ENCODE measurements at places on chromosomes 12 and 14.
A peak's percentile ranks its signal among the peaks of the same experiment; 100 is the strongest.

- DNase-seq, result no peak
Measured at GRCh38 chr12:14249368-14249767, 116.1 kb upstream of the ATF7IP start.

DNA sequence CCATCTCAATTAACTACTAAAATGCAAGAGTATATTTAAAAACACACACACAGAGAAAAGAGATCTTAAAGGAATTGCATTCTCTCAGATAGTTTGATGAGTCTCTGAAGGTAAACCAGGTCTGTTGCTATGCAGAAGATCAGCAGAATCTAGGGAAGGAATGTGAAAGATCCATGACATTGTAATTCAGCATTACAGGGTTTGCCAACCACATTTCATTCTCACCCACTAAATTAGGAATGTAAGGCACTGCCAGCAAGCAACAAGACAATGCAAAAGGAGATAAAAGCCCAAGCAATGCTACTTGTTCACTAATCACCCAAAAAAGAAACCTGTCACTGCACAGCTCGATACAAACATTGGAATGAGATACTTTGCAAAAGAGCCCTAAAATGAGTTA, 106.3 kb downstream of the LRIG3 start:
- no peak for DNase-seq

DNA sequence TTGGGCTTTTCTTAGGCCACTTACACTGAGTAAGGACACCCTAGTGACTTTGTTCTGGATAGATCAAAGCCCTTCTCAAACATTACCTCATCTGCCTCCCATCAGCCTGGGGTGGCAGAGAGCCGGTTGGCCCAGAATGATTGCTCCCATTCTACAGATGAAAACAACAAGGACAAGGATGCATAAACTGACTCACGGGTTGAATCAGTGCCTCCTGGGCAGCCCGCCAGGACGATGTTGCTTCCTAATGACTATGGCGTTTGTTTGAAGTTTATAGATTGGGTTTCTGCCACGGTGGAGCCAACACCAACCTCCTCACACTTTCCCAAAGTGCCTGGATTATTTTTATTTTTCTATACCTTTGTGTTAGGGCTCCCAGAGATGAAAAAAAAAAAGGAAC, 3.6 kb upstream of the VRK1 start:
- no peak for DNase-seq

GRCh38 chr14:94646066-94646465, 33.9 kb downstream of the SERPINA3 start:
- DNase-seq, result no peak

GRCh38 chr12:130026608-130027176, 122.9 kb upstream of the TMEM132D start:
- peak; percentile 14 for DNase-seq

GRCh38 chr12:95976416-95976832, 19.7 kb downstream of the HAL start:
- peak; percentile 51 for DNase-seq

- peak; percentile 2 for DNase-seq
Measured at GRCh38 chr12:40158592-40159111, 52.8 kb upstream of the SLC2A13 start.

GRCh38 chr12:56339158-56339422, 406 bp downstream of the IL23A start:
- DNase-seq, result no peak

DNA sequence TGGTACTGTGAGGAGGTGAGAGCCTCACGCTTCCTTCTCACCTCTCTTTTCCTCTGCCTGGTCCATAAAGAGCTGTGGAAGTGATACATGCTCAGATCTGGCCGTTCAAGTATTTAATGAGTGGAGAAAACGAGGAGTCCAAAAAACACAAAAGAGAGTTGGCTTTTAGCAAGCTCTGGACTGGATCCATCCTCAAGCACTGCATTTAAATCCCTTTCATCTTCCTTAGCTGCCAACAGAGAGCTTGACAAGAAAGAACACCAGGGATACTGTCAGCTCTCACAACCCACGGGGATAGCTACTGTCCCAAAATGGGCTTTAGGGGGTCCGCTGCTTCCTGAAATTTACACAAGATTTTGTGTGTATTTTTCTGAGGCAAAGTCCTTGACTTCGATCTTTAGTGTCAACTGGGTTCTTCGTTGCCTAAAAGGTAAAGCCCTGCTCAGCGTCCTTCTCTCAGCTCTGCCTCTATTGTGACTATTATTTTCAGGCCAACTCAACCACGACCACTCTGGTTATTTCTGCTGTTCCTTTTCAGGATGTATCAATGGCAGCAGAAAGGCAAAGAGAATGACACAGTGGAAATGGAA, 120.9 kb downstream of the TMTC1 start:
- no peak for DNase-seq

DNA sequence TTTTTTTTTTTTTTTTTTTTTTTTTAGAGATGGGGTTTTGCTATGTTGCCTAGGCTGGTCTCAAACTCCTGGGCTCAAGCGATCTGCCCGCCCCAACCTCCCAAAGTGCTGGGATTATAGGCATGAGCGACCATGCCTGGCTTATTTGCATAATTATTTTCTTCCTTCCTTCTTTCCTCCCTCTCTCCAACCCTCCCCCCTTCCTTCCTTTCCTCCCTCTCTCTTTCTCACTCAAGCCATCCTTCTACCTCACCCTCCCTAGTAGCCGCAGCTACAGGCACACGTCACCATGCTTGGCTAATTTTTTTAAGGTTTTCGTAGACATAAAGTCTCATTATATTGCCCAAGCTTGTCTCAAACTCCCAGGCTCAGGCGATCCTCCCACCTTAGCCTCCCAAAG, 83.8 kb downstream of the PEBP1 start:
- no peak for DNase-seq

- no peak for DNase-seq
Measured at GRCh38 chr14:72532686-72533454, 361.0 kb downstream of the DPF3 start.

- no peak for DNase-seq
Measured at GRCh38 chr12:57441846-57442427, 7.4 kb downstream of the INHBC start.

GRCh38 chr14:52080808-52081755, 12.2 kb upstream of the NID2 start:
- DNase-seq, result peak; percentile 96

- peak; percentile 9 for DNase-seq
Measured at GRCh38 chr14:61866932-61867920, 105.0 kb downstream of the SNAPC1 start.

GRCh38 chr12:28618772-28619171, 428.5 kb downstream of the CCDC91 start:
- no peak for DNase-seq

DNA sequence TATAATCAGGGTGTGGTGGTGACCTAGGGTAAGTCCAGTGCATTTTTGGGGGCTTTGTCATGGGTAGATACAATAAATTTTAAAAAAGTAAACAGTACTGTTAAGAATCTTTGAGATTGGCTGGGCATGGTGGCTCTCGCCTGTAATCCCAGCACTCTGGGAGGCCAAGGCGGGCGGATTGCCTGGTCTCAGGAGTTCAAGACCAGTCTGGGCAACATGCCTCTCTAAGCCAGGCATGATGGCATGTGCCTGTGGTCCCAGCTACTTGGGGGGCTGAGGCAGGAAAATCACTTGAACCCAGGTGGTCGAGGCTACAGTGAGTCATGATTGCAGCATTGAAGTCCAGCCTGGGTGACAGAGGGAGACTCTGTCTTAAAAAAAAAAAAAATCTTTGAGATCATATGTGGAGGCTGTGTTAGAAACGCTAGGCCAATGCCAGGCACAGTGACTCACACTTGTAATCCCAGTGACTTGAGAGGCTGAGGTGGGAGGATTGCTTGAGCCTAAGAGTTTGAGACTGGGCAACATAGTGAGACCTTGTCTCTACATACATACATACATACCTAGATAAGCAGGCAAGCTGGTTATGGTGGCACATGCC, 67.7 kb downstream of the PRKCH start:
- no peak for DNase-seq

DNA sequence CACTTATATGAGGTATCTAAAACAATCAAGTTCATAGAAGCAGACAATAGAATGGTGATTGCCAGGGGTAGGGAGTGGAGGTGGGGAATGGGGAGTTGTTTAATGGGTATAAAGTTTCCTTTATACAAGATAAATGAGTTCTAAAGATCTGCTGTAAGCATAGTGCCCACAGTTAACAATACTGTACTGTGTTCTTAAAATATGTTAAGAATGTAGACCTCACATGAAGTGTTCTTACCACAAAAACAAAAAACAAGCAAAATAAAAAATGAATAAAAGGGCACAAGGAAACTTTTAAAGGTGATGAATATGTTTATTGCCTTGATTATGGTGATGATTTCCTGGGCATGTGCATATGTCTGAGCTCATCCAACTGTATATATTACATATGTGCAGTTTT, 211.8 kb downstream of the MSRB3 start:
- peak; percentile 48 for DNase-seq

GRCh38 chr12:78275886-78276285, 445.2 kb downstream of the NAV3 start:
- DNase-seq, result no peak

- no peak for DNase-seq
Measured at GRCh38 chr12:112590281-112590680, 171.5 kb downstream of the PTPN11 start.

- no peak for DNase-seq
Measured at GRCh38 chr14:91356181-91356763, 61.3 kb downstream of the CCDC88C start.

- no peak for DNase-seq
Measured at GRCh38 chr12:125287155-125287847, 222.1 kb downstream of the AACS start.

DNA sequence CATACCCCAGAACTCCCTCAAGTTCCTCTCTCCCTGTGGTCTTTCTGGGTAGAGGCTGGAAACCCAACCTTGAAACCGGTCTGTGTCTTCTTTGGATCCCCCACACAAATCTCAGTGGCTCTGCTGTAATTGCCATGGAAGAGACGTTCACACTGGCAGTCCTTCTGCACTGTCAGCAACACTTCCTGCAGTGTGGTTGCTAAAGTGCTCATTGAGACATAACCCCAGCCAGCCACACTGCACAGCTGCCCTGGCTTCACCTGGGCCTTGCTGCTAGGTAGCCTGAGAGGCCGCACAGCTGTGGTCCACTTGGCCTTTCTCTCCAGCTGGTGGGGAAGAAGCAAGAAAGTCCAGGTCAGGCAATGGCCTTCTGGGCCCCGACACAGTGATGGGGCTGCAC, 2.4 kb downstream of the GZMH start:
- DNase-seq, result no peak

GRCh38 chr14:90132821-90133570, 71.2 kb downstream of the KCNK13 start:
- no peak for DNase-seq

DNA sequence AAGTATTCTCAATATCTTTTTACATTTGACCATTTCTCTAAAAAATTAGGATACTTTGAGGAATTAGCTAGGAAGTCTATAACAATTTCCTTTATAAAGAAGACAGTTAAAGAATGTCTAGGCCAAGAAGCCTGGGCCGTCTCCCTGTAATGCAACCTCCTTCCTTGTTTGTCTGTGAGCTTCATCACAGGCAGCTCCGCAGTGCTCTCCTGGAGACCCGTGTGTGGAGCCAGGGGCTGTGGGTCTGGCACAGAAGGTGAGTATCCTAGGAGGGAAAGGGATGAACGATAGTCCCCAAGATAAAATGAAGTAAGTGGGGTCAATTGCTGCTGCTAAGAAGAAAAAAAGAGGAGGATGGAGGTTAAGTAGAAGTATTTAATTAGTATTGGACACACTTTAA, 31.8 kb upstream of the ATP23 start:
- DNase-seq, result no peak

DNA sequence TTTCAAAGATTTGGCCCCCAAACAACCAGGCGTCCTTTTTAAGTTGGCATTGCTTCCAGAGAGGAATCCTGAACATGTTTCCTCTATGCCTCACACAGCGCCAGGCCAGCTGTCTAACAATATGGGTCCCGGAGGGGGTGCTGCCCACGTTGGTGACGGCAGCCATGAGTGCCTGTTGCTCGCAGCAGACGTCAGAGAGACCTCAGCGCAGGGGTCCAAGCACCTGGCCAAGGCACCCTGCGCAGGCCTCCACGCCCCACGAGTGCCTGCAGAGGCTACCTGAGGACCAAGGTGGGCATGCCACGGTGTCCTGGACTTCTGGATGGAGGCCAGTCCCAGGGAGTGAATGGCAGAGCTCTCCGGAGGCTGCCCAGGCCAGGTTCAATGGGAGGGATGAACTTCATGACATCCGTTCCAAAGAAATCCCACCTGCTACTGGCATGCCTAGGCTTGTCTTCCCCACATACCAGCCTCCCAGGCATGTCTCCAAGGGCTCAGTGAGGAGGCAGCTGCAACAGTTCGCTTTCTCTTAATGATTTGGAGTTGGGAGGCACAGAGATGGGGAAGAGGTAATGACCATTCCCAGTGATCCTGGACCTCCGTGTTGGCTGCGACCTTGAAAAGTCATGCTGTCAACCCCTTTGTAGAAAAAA, 11.6 kb upstream of the FOXN3 start:
- peak; percentile 27 for DNase-seq

DNA sequence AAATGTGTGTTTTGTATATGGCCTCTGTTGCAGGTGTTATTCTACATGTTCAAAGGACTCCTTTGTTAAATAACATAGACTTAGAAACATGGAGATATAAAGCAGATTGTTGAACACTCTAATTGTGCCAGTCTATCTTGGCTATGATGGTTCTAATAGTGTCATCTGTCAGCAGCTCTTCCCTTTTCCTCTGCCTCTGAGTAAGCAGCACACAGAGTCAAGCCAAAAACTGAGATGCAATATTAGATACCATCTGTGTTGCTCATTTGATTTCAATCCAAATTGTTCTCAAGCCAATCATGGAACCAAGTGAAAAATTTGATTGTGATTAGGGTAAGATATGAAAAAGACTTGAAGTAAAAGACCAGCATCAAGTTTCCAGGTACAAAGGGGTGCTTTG, 871.1 kb upstream of the MGAT4C start:
- peak; percentile 49 for DNase-seq

- peak; percentile 1 for DNase-seq
Measured at GRCh38 chr12:99983456-99984258, 1.1 kb downstream of the ANKS1B start.

- no peak for DNase-seq
Measured at GRCh38 chr14:57863471-57863870, 2.4 kb downstream of the SLC35F4 start.

DNA sequence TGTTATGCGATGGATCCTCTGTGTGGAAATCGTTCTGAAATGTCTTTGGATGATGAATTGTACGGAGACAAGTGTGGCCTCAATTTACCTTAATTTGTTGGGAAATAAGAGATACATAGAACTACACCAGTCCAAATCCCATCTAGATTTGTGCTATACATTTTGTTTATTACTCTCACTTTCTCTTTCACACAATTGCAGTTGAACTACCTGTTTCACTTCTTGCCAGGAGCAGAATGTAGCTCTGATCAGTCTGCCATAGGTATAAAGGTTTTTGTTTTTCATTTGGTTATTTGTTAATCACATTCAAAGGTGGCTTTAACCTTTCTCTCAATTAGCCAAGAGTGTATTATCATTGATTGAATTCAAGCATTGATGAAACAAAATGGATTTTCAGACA, 268.2 kb downstream of the SNAPC1 start:
- no peak for DNase-seq

DNA sequence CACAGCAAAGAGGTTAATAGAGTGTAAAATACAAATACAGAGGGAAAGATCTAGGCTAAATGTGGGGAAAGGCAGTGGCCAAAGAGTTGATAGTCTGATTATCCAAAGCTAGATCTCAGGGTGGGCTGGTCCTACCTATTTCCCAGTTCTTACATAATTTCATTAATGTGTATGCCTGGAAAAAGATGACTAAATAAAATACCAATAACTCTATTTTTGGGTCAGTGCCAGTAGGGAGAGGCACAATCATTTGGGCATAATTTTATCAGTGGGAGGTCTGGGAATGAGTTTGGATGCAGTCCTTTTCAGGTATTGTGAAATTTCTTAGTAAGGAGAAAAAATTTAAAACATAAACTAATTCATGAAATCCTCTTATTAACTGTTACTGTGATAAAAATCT, 30.6 kb upstream of the CLEC14A start:
- peak; percentile 23 for DNase-seq
